ENCODE measurements at places on chromosomes 2 and 18. TPM values are rescaled to one million over a fixed set of nuclear protein-coding genes. Genes with fewer than 3 reads are reported as not detected.

CDKL4 gene
- total RNA-seq: 0.75 TPM

SLC11A1 gene
- 0.25 TPM for total RNA-seq

EN1 gene
- under 0.01 TPM for total RNA-seq

MYO7B gene
- under 0.01 TPM for total RNA-seq

MERTK gene
- total RNA-seq: 0.37 TPM

REEP1 gene
- total RNA-seq: 0.11 TPM

NEU4 gene
- total RNA-seq: not detected

GALR1 gene
- total RNA-seq: under 0.01 TPM

ALPI gene
- not detected for total RNA-seq

ERBB4 gene
- total RNA-seq: under 0.01 TPM

PLGLB1 gene
- 0.22 TPM for total RNA-seq

ATP6V1C2 gene
- total RNA-seq: under 0.01 TPM

CLHC1 gene
- total RNA-seq: 11.5 TPM

ATIC gene
- total RNA-seq: 30.9 TPM

RTKN gene
- total RNA-seq: 12.9 TPM

KIAA2012 gene
- total RNA-seq: not detected

XDH gene
- total RNA-seq: under 0.01 TPM

C2orf80 gene
- total RNA-seq: not detected

CDH2 gene
- 107 TPM for total RNA-seq

TRAF3IP1 gene
- 10.8 TPM for total RNA-seq

ANKRD53 gene
- total RNA-seq: 0.50 TPM

CYBRD1 gene
- total RNA-seq: 192 TPM

CD8A gene
- total RNA-seq: not detected

BMP10 gene
- not detected for total RNA-seq

HOXD8 gene
- 4.4 TPM for total RNA-seq

RAD51AP2 gene
- total RNA-seq: not detected

MC5R gene
- not detected for total RNA-seq

RRM2 gene
- 76.0 TPM for total RNA-seq

GPR39 gene
- total RNA-seq: 3.1 TPM

NFATC1 gene
- total RNA-seq: 2.1 TPM

MAP3K20 gene
- total RNA-seq: 125 TPM

COL4A4 gene
- total RNA-seq: 2.7 TPM

PRSS56 gene
- not detected for total RNA-seq

DTNA gene
- 17.2 TPM for total RNA-seq

MSTN gene
- total RNA-seq: 0.12 TPM

TANK gene
- total RNA-seq: 57.5 TPM

NDUFB3 gene
- total RNA-seq: 81.7 TPM

NEURL3 gene
- total RNA-seq: not detected

OTOS gene
- total RNA-seq: not detected

FAM110C gene
- not detected for total RNA-seq

INHA gene
- total RNA-seq: 0.50 TPM

BCL2 gene
- total RNA-seq: 2.7 TPM

ITGB6 gene
- not detected for total RNA-seq

ALLC gene
- total RNA-seq: not detected

FEV gene
- not detected for total RNA-seq

RALBP1 gene
- 72.9 TPM for total RNA-seq

KCNE4 gene
- 12.6 TPM for total RNA-seq

CFAP65 gene
- not detected for total RNA-seq

RSAD2 gene
- 1.5 TPM for total RNA-seq

All from uterine smooth muscle cell (primary cell).